CD4-positive, alpha-beta T cell treated with Interleukin-15 for 4 hours (primary cell): ENCODE measurements at places on chromosomes 5 and 9.

DNA sequence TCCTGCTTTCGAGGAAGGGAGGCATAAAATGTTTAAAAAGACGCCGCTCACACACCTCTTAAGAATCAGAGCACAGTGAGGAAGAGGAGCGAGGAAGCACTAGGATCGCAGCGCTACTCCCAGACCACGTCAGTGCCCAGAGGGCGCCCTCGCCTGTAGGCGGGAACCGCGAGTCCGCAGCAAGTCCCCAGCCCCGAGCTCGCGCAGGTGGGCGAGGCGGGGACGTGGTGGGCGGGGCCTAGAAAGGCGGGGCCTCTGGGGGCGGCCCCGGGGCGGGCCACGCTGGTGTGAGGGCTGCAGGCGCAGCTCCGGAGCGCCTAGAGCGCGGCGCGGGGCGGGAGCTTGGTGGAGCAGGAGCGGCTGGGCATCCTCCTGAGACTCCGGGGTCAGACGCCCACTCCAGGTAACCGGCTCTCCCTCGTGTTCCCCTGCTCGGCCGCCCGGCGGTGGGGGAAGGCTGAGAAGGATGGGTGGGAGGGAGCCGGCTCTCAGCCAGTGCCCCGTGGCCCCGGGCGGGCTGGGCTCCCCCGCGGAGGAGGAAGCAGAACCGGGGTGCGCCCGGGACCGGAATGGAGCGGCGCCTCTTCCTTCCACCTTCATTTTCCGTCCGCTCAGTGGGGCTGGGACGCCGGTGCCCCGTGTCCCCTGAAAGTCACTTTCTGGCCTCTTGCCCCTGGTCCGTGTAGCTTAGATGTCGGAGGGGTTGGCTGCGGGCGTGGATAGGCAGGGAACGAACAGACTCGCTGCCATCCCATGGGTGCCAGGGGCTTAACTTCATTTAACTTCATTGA, at the start of gene GCNT1:
Gene GCNT1 (plus strand): TSS at position 280 of the 791 bp plus-strand sequence. CDS start 43,200 bp downstream, outside the sequence.
- DNase-seq, result peak; percentile 90

DNA sequence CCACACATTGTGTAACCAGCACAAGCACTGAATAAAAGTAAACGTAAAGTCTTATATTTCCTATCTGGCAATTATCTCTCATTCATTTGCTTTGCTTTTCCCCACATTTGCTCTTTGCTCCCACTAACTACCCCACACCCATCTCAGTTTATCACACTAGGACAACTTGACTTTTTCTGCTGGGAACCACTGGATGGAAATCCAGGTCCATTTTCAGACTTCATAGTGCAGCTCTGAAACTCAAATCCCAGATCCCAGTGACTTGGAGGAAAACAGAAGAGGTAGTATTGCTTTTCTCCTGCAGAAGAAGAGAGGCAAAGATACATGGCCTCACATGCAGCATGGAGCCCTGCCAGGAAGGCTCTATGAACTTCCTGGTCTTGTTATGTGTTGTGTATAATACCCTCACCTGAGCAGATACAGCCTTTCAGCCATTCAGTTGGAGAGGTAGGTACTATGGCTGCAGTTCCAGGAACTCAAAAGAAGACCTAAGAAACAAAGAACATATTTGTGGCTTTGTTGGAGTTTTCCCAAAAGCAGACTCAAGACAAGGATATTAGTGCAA, 90.0 kb upstream of the NIPBL start:
- DNase-seq, result no peak

GRCh38 chr5:113140837-113141671, 164.5 kb downstream of the DCP2 start:
- DNase-seq, result no peak

DNA sequence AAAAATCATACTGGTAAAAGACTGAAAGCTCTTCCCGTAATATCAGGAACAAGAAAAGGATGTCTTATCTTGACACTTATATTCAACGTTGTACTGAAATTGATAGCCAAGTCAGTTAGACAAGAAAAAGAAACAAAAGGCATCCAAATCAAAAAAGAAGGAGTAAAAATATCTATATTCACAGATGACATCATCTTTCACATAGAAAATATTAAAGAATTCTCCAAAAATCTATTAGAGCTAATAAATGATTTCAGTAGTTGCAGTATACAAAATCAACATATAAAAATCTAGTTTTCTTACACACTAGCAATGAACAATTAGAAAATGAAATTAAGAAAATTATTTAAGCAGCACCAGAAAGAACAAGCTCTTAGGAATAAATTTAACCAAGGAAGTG, 24.3 kb downstream of the SPDL1 start:
- DNase-seq, result no peak

GRCh38 chr9:122143876-122144405, 15.6 kb downstream of the NDUFA8 start:
- DNase-seq, result no peak

- no peak for DNase-seq
Observed at GRCh38 chr5:84862132-84862531, 477.5 kb upstream of the EDIL3 start.

DNA sequence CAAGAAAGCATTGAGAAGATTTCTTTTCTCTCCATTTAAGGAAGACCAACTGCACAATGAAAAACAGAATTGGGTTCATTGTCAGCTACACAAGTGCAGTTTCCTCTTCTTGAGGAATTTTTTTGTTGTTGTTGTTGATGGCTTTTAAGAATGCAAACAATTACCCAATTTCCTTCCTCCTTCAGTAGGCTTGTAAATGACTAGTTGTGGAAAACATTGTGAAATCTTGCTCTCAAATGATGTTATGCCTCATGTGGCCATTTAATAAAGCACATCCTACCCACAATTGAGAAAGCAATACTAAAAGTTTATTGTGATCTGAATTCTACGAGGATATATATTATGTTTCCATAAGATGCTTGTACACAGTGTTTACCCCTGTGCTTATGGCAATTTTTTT, 171.6 kb downstream of the FAM174A start:
- DNase-seq, result no peak

DNA sequence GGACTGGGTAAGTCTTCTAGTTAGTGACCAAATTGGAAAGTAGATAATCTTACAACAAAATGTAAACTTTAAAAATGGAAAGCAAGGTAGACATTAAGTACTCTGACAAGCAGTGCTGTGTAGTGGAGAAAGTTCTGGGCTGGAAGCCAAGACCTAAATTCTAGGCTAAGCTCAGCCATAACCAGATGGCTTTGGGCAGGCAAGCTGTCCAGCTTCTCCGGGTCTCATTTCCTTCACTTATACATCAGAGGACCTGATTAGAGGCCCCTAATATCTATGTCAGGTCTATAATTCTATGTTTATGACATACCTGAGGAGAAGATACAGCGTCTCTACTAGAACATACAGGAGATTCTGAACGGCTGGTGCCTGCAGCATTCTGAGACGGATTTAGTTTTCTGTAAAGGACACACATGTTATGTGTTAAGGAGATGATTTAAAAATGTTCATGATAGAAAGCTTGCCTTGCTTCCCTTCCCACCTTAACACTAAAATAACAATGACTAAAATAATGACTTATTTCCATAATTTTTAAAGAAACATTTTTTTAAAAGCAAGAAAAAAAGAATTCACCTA, 61.2 kb downstream of the ELL2 start:
- no peak for DNase-seq

- peak; percentile 77 for DNase-seq
Observed at GRCh38 chr5:1294835-1295649, at the start of gene TERT. TERT (minus strand) TSS chr5:1295068; CDS start chr5:1294989, 79 bp downstream.

GRCh38 chr9:91163444-91163772, 198.3 kb downstream of the AUH start:
- DNase-seq, result no peak

DNA sequence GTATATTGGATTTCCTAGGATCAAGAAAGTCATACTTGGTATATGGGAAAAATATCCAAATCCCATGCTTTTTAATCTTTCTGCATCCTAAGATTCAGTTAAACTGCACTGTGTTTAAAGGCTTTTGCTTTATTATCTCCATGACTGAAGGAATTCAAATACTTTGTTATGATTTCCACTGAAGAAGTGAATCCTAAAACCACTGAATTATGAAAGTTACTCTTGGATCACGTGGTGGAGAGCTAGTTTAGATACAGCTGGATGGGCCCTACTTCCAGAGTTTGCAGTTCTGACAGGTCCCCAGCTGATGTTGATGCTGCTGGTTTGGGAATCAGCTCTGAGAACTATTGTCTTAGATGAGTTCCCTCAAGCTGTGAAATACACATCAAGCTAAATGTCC, 5.0 kb downstream of the DAB2 start:
- no peak for DNase-seq

DNA sequence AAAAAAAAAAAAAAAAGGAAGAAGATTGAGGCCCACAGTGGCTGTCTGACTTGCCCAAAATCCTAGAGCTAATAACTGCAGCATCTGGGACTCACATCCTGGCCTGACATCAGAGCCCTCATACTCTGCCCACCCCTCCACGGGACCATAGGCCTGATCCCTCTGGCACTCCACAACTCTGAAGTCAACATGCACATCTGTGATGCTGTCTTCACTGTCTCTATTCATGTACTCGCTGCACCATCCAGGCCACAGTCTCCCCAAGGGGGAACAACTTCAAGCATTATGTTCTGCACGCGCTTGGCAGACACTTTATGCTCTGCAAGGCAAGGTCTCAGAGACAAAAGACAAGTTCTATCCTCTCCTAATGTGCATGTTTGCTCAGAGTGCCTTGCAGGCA, 158.2 kb downstream of the SPOCK1 start:
- DNase-seq, result no peak

- DNase-seq, result no peak
Observed at GRCh38 chr9:101618698-101619097, 23.9 kb upstream of the PPP3R2 start.

DNA sequence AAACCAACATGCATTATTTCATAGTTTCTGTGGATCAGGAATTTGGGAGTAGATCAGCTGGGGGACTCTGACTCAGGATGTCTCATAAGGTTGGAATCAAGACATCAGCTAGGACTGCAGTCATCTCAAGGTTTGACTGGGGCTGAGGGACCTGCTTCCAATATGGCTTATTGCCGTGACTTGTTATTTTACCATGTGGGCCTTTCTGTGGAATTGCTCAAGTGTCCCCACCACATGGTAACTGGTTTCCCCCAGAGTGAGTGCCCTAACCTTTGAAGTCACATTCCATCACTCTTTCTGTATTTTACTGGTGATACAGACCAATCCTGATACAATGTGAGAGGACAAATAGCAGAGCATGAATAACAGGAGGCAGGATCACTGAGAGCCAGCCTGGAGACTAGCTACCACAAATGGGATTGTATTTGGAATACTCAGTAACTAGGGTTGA, 70.2 kb upstream of the ELL2 start:
- no peak for DNase-seq

DNA sequence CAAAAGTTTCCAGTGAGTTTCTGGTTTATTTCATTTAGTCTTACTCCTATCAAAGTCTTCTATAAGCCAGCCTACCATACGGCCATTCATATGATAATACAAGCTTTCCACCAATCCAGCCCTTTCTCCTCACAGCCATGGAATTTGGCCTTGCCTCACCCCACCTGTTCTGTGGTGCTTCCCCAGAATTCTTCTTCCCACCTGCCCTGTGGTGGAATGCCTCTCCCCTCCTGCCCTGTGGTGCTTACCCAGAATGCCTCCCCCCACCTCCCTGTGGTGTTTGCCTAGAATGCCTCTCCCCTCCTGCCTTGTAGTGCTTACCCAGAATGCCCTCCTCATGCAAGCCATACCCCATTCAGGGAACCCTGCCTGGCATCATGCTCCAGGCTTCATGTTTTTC, 90.3 kb upstream of the APC start:
- no peak for DNase-seq

GRCh38 chr5:127216143-127216542, 74.5 kb upstream of the MEGF10 start:
- no peak for DNase-seq

GRCh38 chr9:37918665-37919170, 14.8 kb upstream of the SLC25A51 start:
- no peak for DNase-seq

- no peak for DNase-seq
Observed at GRCh38 chr9:96073531-96074480, 198.3 kb downstream of the ERCC6L2 start.

- DNase-seq, result no peak
Observed at GRCh38 chr5:157384971-157385709, 74.9 kb upstream of the NIPAL4 start.

GRCh38 chr9:114186605-114187289, 31.4 kb downstream of the COL27A1 start:
- DNase-seq, result no peak

- no peak for DNase-seq
Observed at GRCh38 chr5:179870403-179870903, 11.8 kb upstream of the MRNIP start.

- no peak for DNase-seq
Observed at GRCh38 chr9:137224830-137225694, at the start of gene CYSRT1. CYSRT1 (plus strand) TSS chr9:137225174; CDS start chr9:137225622, 448 bp downstream.

GRCh38 chr5:72130351-72130761, 23.1 kb downstream of the MAP1B start:
- no peak for DNase-seq

DNA sequence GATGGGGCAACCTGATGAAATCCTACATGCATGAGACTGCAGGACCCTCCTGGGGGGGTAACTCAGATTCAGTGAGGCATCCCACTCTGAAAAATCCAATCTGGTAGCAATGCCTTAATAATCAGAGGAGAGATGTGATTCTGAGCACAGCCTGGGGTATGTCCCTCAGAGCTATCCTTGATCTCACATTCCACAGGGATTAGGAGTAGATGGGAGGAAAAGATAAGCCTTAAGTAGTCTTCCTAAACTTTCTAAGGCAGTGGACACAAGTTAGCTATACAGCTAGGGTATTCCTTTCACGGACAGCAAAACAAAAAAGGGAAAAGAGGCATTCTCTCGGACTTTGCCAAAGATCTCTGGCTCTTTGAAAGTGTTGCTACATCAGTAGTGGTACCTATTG, 3.9 kb upstream of the SPATA9 start:
- DNase-seq, result no peak

DNA sequence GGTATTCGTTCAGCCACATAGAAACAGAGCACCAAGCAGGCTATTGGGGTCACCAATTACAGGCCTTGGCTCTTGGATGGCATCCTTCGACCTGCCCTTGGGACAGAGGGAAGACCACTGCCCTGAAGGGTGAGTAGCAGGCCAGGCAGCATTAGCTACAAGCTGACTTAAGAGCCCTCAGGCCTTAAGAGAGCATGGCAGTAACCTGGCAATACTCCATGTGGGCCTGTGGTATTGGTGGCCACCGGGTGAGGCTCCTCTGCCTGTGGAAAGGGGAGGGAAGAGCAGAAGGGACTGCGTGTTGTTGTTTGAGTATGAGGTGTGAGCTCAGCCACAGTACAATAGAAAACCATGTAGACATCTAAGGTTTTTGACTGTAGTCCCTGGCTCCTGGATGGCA, 170.6 kb downstream of the MCTP1 start:
- no peak for DNase-seq

DNA sequence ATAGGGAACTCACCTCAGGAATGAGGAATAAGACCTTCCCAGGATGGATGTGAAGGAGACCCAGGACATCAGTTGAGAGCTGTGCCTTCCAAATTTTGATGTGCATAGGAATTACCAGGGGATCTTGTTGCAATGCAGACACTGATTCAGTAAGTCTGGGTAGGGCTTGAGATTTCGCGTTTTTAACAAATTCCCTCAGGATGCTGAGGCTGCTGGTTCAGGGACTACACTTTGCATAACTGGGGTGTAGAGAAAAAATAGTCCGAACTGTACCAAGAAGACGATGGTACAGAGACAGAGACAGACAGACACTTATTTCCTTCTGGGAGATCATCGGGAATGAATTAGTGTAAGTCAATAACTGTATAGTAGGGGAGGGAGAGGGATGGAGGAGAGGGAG, 82.3 kb upstream of the FREM1 start:
- no peak for DNase-seq
